ENCODE measurements at places on chromosomes 13 and 19.

- no peak for DNase-seq
Observed at GRCh38 chr19:5397804-5398692, 57.2 kb upstream of the ZNRF4 start.

DNA sequence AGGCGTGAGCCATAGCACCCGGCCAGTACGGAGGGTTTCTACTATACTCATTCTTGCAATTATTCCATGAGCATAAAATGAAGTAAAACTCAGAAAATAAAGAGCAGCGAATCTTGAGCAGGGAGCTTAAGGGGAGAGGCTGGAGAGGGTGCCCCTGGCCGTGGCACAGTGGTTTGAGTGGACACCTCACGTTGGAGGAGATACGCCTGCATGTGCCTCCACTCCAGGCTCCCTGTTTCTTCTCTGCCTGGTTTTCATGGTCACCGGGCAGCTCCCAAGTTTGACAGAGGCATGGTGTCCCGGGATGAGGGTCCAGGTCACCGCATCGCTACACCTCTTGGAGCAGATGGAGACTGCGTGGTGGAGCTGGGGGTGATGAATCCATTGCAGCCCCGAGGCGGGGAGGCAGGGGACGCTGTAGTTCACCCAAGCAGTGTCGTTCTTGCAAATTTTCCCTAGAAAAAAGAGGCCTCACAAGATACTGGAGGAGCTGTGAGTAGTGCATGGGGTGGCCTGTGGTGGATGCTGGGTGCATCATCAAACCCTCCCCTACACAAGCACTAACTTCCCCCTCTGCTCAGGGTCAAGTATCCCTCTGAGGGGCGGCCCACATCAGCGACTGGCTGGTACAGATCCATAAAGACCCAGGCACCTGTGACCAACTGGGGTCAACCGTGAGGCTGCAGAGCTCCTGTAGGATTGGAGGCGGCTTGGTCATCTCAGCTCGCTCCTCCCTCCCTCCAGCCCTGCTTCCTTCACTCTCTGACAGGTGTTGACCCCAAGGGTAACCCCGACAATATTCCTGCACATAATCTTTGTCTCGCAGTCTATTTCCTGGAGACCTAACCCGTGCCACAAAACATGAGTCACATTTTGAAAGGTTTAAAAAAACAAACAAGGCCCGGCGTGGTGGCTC, 3.6 kb upstream of the MIER2 start:
- DNase-seq = no peak

DNA sequence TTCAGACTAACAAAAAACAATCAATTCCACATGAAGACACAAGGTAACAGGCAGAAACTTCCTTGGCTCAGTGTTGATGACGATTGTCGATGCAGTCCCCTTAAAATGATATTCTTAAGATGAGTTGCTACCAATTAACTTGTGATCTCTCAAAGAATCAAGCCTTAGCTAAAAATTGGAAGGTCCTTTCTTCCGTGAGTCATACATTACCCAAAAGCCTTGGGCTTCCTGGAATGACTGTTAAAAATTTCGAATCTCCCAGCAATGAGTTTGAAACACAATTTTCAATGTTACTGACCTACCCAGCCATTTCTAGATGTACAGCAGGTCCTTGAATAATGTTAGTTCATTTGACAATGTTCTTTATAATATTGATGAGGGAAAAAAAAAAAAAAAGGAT, 28.0 kb upstream of the RB1 start:
- no peak for DNase-seq

DNA sequence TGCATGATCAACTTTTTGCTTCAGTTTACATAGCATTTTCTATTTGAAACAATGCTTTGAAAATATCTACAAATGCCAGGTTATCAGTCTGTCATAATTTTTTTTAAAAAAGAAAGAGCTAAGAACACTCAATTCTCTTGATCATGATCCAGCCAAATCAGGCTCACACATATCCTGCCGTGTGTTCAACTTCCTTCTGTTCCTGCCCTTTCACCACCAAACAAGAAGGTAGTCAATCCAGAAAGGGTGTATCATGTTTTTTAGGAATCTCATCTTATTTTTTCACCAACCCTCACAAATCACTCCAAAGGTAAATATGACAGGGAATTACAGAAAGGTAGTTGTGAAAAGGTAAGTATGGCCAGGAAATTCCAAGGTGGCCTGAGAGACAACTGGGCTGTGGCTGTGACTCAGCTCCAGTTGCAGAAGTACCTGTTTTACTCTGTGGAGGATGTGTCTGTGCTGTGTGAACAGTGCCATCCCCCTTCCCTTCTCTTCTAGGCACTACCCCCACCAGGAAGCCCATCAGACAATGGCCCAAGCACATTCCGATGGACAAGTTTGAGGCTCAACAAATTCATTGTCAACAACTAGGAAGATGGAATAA, 138.8 kb upstream of the GJB6 start:
- no peak for DNase-seq

DNA sequence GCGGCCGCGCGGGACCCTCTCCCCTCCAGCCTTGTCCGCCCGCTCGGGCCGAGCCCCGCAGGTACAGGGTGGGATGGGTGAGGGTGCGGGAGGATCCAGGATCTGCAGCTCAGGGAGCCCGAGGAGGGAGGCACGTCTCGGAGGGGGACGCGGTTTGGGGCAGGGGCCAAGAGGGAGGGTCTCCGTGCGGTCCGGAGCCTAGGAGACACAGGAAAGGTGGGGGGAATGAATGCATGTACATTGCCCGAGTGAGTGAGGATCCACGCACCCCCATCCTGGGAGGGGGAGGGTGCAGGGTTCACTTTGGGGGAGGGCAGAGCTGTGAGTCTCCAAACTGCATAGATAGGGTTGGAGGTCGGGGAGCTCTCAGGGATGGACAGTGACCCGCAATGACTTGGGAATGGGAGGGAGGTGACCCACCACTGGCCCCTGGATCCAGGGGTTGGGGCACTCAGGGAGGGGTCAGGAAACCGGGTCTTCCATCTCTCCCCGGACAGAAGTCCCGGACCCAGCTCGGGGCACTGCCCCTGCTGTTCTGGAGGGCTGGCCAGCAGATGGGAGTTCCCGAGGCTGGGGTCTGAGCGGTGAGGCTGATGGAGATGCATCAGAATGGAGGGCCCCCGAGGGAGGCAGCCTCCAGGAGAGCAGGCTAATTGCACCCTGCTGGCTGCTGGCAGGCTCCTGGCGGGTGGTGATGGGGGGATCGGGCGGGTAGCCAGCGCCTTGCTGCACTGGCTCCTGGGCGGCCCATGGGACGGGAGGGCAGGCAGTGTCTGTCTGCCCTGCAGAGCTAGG, 547 bp downstream of the KCNN1 start:
- DNase-seq = no peak

- DNase-seq = no peak
Observed at GRCh38 chr19:9586764-9587163, 2.5 kb upstream of the ZNF121 start.

DNA sequence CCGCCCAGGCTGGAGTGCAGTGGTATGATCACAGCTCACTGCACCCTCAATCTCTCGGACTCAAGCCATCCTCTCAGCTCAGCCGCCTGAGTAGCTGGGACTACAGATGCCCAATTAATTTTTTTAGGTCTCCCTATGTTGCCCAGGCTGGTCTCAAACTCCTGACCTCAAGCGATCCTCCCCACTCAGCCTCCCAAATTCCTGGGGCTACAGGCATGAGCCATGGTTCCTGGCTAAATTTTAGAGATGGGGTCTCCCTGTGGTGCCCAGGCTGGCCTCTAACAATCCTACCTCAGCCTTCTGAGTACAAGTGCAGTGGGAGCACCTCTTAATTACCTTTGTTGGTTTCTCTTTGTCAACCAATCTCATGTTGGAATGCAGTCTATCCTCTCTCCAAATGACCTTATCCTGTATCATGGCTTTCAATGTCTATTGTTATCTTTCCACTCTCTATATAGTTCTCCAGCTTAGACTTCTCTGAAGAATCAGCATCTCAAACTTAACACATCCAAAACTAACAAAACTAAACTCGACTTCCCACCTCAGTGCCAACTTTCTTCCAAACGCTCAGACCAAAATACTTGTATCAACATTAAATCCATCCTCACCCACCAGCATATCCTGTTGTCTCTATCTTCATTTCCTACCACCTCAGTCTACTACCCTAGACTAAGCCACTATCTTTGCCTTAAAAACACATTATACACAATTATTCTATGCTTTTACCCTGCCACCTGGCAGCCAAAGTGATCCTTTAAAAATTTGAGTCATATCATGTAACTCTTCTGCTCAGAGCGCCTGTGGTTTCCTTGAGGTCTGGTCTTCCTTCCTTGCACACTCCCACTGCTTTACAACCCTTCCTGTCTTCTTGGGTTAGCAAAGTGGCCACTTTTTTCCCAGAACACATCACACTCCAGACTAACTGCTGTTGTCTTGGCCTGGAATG, 6.7 kb downstream of the TPT1 start:
- DNase-seq = no peak

- DNase-seq = no peak
Observed at GRCh38 chr13:40777809-40778175, 6.8 kb upstream of the MRPS31 start.

DNA sequence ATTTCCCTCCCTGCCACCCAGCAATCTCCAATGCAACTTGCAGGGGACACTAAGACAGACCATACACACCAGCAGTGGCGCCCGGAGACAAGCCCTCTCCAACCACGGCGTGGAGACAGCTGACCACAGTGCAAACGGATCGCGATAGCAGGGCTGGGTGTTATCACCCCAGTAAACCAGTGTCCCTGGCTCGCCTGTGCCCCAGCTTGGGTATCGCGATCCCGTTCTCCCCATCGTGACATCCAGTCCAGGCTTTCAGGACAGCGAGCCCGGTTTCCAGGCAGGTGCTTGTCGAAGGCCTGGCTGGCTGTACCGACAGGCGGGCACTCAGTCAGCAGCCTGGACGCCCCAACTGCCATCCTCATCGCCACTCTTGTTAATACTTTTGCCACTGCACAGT, 20.7 kb upstream of the NANOS2 start:
- DNase-seq = no peak

DNA sequence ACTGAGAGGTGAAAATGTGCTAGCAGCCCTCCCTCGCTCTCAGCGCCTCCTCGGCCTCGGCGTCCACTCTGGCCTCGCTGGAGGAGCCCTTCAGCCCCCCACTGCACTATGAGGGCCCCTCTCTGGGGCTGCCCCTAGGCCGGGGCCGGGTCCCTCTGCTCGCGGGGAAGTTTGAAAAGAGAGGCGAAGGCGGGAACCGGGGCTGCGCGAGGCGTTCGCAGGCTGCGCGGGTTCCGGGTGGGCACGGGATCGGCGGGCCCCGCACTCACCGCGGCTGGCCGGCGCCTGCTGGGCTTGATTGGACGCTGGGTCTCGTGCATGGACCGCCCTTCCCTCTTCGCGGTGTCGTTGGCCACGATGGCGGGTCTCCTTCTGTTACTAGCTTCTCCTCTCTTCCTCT, 29.3 kb downstream of the C1QTNF9 start:
- DNase-seq = no peak

GRCh38 chr19:16596399-16596798, 24.2 kb upstream of the SLC35E1 start:
- no peak for DNase-seq

DNA sequence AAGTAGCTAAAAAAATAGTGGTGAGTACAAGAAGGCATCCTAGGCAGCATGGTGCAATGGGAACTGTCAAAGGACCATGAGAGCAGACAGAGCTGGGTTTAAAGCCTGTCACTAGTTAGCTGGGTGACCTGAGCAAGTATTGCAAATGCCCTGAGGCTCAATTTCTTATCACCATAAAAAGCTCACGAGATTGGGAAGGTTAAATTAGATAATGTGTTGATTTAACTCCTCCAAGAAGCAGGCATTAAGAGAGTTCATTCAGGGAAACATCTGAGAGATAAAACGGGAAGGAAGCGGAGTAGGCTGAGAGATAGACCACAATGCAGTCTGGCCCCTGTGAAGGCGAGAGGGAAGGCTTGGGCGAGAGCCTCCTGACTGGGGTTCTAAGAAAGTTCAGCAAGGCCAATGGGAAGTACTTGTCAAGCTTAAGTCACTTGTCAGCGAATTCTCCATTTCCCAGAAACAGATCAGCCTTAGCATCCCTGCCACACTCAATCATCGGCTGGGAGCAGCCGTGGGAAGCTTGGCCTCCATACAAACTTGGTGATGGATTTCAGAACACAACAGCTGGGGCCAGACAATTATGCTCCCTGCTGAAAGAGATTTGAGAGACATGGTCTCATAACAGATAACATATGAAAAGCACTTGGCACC, 105.5 kb downstream of the POU4F1 start:
- DNase-seq = no peak

GRCh38 chr13:40651866-40652587, 14.4 kb downstream of the FOXO1 start:
- DNase-seq = no peak

DNA sequence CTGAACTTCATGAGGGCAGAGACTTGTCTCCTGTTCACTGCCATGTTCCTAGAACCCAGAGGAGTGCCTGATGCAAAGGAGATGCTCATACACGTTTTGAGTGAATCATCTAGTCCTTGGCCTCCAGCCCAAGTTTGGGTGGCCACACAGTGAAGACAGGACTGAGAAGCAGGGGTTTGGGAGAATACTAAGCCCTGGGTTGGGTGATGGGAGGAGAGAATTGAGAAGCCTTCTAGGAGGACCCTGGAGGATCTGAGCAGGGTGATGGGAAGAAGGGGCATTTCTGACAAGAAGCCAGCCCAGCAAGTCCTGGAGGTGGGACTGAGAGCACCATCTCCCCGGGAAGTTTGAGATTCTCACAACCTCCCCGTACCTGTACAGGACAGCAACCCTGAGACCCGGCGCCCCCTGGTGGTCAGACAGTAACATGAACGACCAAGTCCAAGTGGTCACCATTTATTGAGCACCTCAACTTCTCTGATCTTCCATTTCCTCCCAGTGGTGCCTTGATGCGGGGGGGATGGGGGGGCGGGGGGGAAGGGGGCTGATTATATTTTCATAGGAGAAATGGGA, 11.0 kb downstream of the CTU1 start:
- no peak for DNase-seq

GRCh38 chr13:76803831-76804230, 82.4 kb downstream of the KCTD12 start:
- DNase-seq = no peak

- DNase-seq = no peak
Observed at GRCh38 chr19:43504426-43505185, at the start of gene PHLDB3. PHLDB3 (minus strand) TSS chr19:43504746; CDS start chr19:43504118, 628 bp downstream.

GRCh38 chr19:40283414-40284250, 1.5 kb downstream of the AKT2 start:
- no peak for DNase-seq

- no peak for DNase-seq
Observed at GRCh38 chr13:97310809-97311436, 88.8 kb downstream of the MBNL2 start.

DNA sequence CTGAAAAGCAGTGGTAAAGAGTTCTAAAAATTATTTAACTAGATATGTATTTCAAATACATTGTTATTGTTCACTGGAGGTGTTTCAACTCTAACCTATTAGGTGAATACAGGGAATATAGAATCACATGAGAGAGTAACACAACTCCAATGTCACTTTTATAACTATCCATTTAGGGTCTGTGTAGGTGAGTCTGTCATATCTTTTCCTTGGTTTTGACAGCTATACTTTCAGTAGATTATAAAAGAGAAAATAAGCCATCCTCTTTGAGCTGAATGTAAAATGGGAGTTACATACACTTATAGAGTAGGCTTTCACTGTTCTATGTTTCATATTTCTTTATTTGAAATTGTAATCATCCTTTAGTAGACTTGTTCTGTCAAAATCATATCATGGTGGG, 2321.0 kb downstream of the PCDH9 start:
- DNase-seq = no peak

All from SIG-M5 (cell line).